Left ventricle myocardium inferior (tissue), 1 donor: ENCODE measurements at places on chromosomes 1 and 21. TPM values are rescaled to one million over a fixed set of nuclear protein-coding genes. Genes with fewer than 3 reads are reported as not detected.

GRCh38 chr1:48470950-48471690 lies 884 bp downstream of the SPATA6 start:
- DNase-seq: no peak

- no peak for DNase-seq
These were observed 70.7 kb downstream of the PGM1 start for GRCh38 chr1:63663873-63664272.

DNA sequence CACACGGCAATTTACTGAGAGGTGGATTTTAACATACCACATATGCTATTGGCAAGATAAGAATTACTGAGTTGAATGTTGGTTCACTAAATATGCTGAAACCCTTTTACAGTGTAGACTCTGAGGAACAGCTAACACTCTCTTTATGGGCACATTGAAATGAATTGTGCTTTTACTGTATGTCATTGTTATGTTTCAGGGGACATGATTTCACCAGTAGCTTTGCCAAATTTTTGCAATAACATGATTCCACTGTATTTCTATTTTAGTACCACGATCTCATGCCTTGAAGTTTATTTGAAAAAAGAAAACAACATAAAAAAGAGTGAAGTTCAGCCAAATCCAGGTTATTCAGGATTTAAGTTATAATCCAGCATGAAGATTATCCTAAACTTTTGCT lies 188.5 kb downstream of the HLX start:
- DNase-seq: no peak

The EPHA2 gene
- 9.6 TPM for total RNA-seq

The APOBEC4 gene
- total RNA-seq: 0.11 TPM

The CASZ1 gene
- total RNA-seq: 56.3 TPM
